ENCODE measurements at places on chromosomes 16 and 17. TPM values are rescaled to one million over a fixed set of nuclear protein-coding genes. Genes with fewer than 3 reads are reported as not detected.

PNMT gene
- 0.28 TPM for polyA plus RNA-seq

COG7 gene
- polyA plus RNA-seq = 9.6 TPM

KRTAP2-3 gene
- polyA plus RNA-seq = not detected

ADAD2 gene
- 25.9 TPM for polyA plus RNA-seq

GRCh38 chr16:65809627-65810026 lies 556.9 kb upstream of the CDH5 start:
- DNase-seq = no peak
- no peak overlapping the region for H3K4me3 ChIP-seq
- no peaks in the 10 kb centered on the region for H3K4me1 ChIP-seq

DNA sequence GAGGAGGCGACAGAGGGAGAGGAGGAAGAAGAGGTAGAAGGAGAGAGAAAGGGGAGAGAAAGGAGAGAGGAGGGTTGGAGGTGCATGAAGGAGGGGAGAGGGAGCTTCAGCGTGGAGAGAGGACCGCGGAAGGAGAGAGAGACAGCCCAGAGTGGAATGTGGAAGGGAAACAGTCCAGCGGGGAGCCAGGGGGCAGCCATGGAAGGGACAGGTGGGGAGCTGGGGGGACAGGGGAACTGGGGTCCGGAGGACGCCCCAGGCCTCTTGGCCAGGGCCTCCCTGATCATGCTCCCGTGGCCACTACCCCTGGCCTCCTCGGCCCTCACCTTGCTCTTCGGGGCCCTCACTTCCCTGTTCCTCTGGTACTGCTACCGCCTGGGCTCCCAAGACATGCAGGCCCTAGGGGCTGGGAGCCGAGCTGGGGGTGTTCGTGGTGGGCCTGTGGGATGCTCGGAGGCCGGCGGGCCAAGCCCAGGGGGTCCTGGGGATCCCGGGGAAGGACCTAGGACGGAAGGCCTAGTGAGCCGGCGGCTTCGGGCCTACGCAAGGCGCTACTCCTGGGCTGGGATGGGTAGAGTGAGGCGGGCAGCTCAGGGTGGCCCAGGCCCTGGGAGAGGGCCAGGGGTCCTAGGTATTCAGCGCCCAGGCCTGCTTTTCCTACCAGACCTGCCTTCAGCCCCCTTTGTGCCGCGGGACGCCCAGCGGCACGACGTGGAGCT lies 759 bp downstream of the ASPHD1 start:
- no peaks in the 10 kb centered on the region for H3K27me3 ChIP-seq
- H3K36me3 ChIP-seq = no peaks in the 10 kb centered on the region
- DNase-seq = no peak
- H3K4me1 ChIP-seq = no peaks in the 10 kb centered on the region

GRCh38 chr17:7280519-7281073 lies 922 bp upstream of the SLC2A4 start:
- peak overlapping the region; percentile 50 for H3K4me3 ChIP-seq
- peaks cover 34% of the 10 kb centered on the region for H3K4me1 ChIP-seq
- no peaks in the 10 kb centered on the region for H3K36me3 ChIP-seq

- DNase-seq = no peak
- no peak overlapping the region for H3K27ac ChIP-seq
- H3K36me3 ChIP-seq = no peaks in the 10 kb centered on the region
- no peaks in the 10 kb centered on the region for H3K27me3 ChIP-seq
Observed at GRCh38 chr16:86635926-86636325, 57.6 kb downstream of the FOXL1 start.

GRCh38 chr16:88880226-88881006 lies 14.0 kb upstream of the PABPN1L start:
- no peak for DNase-seq
- peaks cover 12% of the 10 kb centered on the region for H3K4me1 ChIP-seq
- H3K4me3 ChIP-seq = no peak overlapping the region
- no peak overlapping the region for H3K27ac ChIP-seq
- H3K27me3 ChIP-seq = no peaks in the 10 kb centered on the region

GRCh38 chr16:29860218-29860617 lies 2.8 kb downstream of the CDIPT start:
- H3K27me3 ChIP-seq = no peaks in the 10 kb centered on the region
- H3K36me3 ChIP-seq = no peaks in the 10 kb centered on the region
- no peak overlapping the region for H3K27ac ChIP-seq
- peaks cover 36% of the 10 kb centered on the region for H3K4me1 ChIP-seq
- DNase-seq = no peak

DNA sequence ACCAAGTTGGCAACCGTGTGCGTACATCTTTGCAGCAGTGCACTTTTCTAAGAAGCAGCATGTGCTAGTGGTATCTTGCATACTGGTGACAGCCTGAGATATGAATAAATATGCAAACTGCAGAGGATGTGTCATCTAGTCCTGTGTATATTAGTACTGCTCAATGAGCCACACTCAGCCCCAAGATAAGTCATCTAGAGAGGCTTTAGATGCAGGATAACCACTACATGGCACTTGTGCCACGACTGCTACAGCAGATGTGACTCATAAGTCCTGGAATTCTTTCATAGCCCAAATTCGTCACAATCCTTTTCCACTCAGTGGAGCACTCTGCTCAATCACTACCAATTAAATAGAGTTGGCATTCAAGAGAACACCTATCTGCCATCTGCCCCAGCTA lies 171.5 kb downstream of the AXIN2 start:
- H3K36me3 ChIP-seq = no peaks in the 10 kb centered on the region
- no peak overlapping the region for H3K27ac ChIP-seq
- DNase-seq = no peak
- no peaks in the 10 kb centered on the region for H3K4me1 ChIP-seq

GRCh38 chr17:38333635-38334295 lies 10.0 kb downstream of the GPR179 start:
- no peaks in the 10 kb centered on the region for H3K27me3 ChIP-seq
- H3K27ac ChIP-seq = no peak overlapping the region
- DNase-seq = no peak
- H3K36me3 ChIP-seq = no peaks in the 10 kb centered on the region

GRCh38 chr17:42034059-42034458 lies 14.2 kb downstream of the NKIRAS2 start:
- H3K4me1 ChIP-seq = no peaks in the 10 kb centered on the region
- no peaks in the 10 kb centered on the region for H3K27me3 ChIP-seq
- H3K4me3 ChIP-seq = no peak overlapping the region
- H3K36me3 ChIP-seq = no peaks in the 10 kb centered on the region
- DNase-seq = no peak

DNA sequence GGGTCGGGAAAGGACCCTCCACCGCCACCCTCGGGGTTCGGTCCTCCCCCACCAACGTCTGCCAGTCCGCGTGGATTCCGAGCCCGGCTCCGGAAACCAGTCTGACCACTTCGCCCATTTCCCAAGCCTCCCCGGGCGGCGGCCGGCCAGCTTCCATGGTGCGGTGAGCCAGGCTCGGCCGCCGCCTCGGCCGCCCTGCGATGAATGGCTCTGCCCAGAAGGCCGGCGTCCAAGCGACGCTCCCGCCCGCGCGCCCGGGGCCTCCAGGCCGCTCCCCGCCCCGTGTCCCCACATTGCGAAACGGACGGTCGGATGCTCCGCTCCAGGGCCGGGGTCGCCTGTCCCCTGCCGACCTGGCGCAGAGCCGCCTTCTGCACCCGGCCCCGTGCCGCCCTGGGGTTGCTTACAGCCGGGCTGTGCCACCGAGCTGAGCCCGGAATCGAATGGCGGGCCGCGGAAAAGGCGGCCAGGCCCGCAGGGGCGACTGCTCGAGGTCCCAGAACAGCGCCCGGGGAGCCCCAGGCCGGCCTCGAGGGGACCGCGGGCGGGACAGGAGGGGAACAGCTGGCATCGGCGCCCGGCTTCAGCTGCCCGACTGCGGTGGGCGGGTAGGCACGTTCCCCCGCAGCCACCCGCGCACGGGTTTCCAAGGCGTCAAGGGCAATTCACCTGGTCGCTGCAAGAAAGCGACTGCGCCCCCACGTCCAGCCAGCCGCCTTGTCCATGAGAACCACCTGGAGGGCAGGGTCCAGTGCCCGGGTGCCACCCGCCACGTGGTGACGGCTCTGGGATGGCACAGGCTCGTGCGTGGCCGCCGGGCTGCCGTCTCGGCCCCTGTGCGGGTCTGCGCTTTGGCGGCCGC lies 18.3 kb upstream of the CBX8 start:
- no peaks in the 10 kb centered on the region for H3K36me3 ChIP-seq
- H3K4me1 ChIP-seq = peaks cover 57% of the 10 kb centered on the region
- no peak for DNase-seq
- no peak overlapping the region for H3K27ac ChIP-seq

GRCh38 chr17:73135766-73136165 lies 29.0 kb upstream of the SSTR2 start:
- H3K36me3 ChIP-seq = no peaks in the 10 kb centered on the region
- no peaks in the 10 kb centered on the region for H3K4me1 ChIP-seq
- no peak overlapping the region for H3K4me3 ChIP-seq
- no peaks in the 10 kb centered on the region for H3K27me3 ChIP-seq

GRCh38 chr16:1681032-1681431 lies 3.0 kb downstream of the JPT2 start:
- no peak overlapping the region for H3K27ac ChIP-seq
- peaks cover 17% of the 10 kb centered on the region for H3K4me1 ChIP-seq
- H3K27me3 ChIP-seq = no peaks in the 10 kb centered on the region

GRCh38 chr16:30147843-30148510 lies 25.0 kb upstream of the MAPK3 start:
- no peak overlapping the region for H3K4me3 ChIP-seq
- no peaks in the 10 kb centered on the region for H3K4me1 ChIP-seq
- no peaks in the 10 kb centered on the region for H3K27me3 ChIP-seq
- no peak for DNase-seq
- no peak overlapping the region for H3K27ac ChIP-seq
- no peaks in the 10 kb centered on the region for H3K36me3 ChIP-seq

Data from spleen (tissue), 13 donors.